NCI-H1048 (cell line): ENCODE measurements at places on chromosomes 2 and 18.

DNA sequence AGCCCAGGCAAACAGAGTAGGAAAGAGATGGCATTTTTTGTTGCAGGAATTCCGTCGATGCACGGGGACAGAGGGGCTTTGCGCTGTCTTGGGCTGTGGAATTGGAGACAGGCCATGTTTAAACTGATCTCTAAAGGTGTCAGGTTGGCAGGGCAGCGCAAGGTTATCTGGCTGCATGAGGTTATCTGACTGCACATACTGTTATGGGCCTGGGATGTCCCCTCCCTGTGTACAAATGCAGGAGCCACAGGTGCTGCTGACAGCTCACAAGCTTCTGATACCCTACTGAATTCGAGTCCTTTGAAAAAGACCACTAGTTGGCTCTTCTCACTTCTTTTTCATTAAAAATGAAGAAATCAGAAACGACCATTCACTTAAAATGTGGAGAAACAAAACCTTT, 255.4 kb downstream of the PLCL1 start:
- DNase-seq: no peak

- DNase-seq: no peak
These were observed 71.7 kb upstream of the SERPINE2 start for GRCh38 chr2:224110811-224111210.

DNA sequence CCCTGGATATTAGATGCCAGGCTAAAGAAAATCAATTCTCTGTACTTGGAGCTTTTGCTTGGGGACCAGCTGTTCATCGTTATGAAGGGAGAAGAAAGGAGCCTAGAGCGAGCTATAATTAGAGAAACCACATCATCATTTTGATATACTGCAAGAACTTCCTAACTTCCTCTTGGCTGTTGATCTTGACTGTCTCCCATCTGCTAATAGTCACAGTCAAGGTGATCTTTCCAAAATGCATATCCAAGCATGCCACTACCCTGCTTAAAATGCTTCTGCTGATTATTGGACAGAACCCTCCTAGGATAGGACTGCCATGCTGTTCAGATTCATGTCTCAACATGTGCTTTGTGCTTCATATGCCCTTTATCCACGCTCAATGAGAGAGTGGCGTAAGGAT, 54.8 kb downstream of the RAPGEF4 start:
- no peak for DNase-seq

GRCh38 chr2:224155896-224156295, 116.8 kb upstream of the SERPINE2 start:
- no peak for DNase-seq

DNA sequence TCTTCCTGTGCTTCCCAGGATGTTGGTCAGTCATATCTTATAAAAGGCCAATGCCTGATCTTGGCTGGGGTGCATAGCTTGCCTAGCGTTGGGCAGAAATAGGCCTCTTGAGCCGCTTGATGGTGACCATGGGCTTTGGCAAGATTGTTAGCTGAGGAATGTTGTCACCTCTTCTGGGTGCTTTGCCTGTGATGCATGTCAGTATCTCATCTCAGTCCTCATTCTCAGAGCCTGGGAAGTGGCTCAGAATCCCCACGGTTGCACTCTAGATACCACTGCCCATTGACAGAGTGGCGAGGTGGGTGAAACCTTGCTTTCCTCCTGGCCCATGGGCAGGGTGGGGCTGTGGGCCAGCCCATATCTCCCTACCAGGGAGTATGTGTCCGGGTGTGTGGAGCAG, 79.2 kb upstream of the MGAT5 start:
- no peak for DNase-seq

DNA sequence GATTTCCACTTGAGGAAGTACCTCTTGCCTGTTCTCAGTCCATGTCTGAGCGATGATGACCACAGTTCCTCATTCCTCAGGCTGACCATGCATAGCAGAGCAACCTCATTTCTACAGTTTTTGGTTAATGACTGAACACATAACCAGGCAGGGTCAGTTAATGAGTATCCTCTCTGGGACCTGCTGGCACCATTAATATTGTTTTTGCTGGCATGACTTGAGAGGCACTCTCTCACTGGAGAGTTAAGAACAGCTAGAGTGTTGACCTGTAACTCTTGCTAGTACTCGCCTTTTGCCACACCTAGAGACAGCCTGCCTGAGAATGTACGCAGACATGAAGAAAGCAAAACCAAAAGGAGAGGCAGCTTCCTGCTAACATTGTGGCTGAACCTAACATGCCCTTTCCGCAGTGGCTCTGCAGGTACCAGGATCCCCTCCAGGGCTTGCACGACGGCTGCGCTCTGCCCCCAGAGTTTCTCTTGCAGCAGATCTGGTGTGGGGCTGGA, 23.9 kb downstream of the PECR start:
- DNase-seq: no peak

- no peak for DNase-seq
These were observed 230.1 kb downstream of the SEPTIN10 start for GRCh38 chr2:109383505-109384307.

DNA sequence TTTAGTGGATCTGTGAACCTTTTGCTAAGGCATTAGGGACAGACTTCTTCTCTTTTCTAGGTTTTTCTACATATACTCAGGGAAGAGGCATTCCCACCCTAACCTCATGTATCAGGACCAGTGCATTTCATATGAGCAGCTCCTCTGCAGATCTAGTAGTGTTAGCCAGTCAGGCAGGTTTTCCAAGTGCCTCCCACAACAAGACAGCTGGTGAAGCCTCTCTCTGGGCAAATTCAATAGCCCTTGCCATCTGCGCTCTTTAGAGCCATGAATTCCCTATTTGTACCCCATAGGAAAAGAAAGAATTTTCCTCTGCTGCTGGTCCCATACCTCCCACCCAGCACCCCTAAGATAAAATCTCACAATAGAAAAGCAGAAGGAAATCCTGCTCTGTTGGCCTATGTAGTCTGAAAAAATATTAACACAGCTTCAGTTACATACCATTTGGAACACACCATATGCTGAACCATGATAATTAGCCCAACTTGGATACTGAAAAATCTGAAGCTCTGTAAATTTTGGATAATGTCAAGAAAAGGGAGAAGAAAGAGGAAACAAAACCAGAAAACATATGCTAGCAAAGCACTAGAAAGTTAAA, 1354.6 kb upstream of the NRXN1 start:
- DNase-seq: no peak

DNA sequence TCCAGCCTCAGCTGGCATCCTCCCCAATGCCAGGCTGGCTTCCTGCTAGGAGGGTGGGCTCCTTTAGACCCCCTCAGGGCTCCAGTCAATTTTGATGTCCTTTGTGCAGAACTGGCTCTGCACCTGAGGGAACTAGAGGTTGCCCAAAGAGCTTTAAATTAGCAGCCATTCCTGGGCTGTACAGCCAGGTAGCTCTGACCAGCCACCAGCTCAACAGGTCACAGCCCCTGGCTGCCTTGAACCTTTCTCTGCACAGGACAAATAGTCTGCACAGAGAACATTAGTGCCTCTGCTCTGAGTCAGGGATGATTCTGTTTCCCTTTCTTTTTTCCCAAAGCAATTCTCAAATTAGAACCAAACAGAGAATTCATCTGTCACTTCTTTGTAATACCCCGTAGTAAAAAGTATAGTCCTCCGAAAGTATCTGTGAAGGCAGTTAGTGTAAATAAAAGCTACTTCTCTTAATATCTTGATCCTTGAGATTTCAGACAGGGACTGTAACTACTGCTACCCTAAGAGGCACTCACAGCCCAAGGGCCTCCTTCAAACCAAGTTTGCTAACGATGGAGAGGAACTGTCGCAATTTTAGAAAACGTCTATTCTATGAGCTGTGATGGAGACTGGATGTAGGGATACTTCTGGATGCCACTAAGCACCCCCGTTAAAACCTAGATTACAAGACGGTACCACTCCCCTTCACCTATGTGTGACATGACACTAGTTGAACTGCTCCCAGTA, 3.0 kb downstream of the TTC32 start:
- DNase-seq: no peak

DNA sequence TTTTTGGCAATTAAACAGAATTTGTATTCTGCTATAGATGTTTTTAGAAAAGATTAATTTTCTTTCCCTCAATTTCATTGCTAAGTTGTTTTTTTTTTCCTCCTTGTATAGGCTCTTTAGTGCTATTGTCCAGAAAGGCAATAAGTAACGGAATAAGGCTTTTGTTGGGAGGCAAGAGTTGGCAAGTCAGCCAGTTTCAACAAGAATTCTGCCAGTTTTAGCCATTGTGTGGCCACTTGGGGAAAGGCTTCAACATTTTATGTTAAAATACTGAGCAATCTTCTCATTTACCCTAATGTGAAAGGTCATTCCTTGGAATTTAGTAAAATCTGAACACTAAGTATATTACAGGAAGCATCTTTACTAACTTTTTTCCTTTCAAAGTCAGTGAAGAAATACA, 9.6 kb downstream of the CALCRL start:
- DNase-seq: no peak

GRCh38 chr2:232541195-232541960, 1.9 kb downstream of the CHRNG start:
- no peak for DNase-seq

DNA sequence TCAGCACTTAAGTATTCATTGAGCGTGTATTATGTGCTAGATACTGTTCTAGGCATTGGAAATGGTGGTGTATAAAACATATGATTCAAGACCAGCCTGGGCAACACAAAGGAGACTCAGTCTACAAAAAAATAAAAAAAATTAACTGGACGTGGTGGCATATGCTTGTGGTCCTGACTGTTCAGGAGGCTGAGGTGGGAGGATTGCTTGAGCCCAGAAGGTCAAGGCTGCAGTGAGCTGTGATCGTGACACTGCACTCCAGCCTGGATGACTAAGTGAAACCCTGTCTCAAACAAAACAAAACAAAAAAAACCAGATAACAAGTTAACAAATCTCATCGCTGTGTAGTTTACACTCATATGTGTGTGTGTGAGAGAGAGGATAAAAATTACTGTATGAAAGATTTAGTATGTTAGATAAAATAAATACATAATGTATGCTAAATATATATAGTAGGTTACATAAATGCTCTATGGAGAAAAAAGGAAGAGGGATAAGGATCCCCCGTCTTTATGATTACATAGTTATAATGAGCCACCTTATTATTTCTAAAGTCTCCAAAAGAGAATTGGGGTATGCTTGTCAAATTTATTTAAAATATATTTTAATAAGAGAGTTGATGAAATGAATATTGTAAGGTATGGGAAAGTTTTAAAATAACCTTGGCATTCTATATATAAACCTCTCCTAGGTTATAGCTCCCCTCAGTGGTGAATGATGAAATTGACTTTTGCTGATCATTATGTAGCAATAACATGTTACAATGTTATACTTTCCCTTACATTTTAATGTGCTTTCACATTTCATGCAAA, 69.2 kb downstream of the EHBP1 start:
- DNase-seq: no peak

- no peak for DNase-seq
These were observed 11.4 kb downstream of the MALL start for GRCh38 chr2:110104025-110104771.

DNA sequence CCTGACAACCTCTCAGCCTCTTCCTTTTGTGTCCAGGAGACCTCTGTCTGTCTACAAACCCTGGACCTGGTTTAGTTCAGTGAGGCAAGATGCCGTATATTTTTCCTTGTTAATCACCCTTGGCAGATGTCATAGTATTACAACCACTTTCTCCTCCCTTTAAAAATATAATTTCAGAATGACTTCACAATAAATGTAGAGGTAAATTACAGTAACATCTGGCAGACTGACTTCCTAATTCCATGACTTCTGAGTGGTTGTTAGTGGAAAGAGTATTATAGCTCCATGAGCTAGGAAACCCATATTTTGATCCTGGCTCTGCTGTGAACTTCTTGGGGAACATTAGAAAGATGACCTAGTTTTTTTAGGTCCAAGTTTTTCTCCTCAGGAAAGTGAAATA, 39.5 kb downstream of the SPATS2L start:
- DNase-seq: no peak

- no peak for DNase-seq
These were observed 592.1 kb upstream of the CDH2 start for GRCh38 chr18:28768791-28769768.

DNA sequence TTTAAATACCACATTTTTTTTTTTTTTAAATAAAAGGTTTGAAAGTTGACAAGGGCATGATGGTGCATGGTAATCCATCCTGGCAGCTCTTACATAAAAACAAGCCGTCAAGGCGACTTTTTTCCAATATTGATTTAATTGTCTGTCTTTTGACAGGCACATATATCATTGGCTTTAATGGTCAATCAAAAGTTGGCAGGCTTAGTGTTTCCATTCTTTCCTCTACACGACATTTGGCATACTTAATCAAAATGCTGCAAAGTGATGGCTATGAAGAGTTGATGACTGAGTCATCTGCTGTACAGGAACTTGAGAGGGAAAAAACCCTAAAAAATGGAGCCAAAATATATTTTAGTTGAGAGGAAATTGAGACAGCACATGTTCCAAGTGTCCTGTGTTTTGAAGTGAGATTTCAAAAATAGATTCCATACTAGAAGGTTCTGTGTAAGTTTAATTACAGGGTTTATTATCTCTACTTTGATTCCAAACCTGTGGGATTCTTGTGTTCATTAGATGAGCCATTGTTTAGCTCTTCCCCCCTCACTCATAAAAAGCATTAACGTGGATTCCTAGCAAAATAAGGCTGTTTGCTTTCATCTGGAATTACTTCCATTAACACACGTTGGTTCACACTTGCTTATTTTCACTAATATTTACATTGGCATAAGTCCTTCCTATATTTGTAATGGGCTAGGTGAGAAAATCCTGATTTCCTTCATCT, 3.2 kb downstream of the TSHZ1 start:
- no peak for DNase-seq

- no peak for DNase-seq
These were observed 52.5 kb downstream of the USP40 start for GRCh38 chr2:233513953-233514655.

- DNase-seq: no peak
These were observed 186.8 kb upstream of the DOK6 start for GRCh38 chr18:69213842-69214241.

- DNase-seq: no peak
These were observed 1469.7 kb upstream of the PIK3C3 start for GRCh38 chr18:40485318-40485717.

GRCh38 chr18:61729322-61729721, 163.5 kb downstream of the RNF152 start:
- no peak for DNase-seq

DNA sequence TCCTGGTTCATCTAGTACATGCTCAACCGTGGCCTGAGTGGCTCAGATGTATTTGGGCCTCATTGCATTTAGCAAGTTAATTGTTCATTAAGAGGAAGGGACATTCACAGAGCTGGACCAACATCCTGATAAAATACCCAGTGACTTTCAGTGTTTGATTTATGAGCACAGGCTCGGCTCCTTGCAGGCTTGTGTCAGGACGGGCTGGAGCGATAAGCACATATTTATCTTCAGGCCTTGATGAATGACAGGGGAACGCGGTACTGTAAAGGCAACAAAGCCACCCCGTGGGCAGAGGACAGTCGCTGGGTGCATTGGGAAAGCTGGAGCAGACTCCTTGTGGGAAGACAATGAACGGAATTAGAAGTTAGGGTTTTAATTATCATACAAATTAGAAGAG, 548.6 kb upstream of the HS6ST1 start:
- DNase-seq: no peak

DNA sequence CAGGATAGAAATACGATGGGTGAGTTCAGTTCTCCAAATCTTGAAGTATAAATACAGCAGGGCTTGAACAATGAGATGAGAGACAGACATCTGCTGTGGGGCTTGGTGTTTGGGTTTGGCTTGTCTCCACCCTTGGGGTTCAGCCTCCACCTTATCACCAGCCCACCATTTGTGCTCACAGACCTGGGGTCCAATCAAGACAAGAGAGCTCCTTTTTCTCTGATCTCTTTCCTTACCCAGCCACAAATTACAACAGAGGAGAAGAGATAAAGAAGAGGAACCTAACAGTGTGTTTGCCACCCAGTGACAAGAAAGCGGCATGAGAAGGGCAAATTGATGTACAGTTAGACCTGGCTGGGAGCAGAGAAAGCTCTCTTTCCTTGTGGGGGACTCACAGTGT, 204.5 kb upstream of the CXCR4 start:
- DNase-seq: no peak
